HepG2 (cell line): ENCODE measurements at places on chromosomes 7 and 10. TPM values are rescaled to one million over a fixed set of nuclear protein-coding genes. Genes with fewer than 3 reads are reported as not detected.

The DNAJB6 gene
- 53.9 and 72.9 TPM in 2 replicates for total RNA-seq

The HERPUD2 gene
- total RNA-seq, result 10.4 and 10.7 TPM in 2 replicates

The HKDC1 gene
- total RNA-seq, result 5.1 and 12.4 TPM in 2 replicates

The RNF148 gene
- 0.15 and 1.6 TPM in 2 replicates for total RNA-seq

DNA sequence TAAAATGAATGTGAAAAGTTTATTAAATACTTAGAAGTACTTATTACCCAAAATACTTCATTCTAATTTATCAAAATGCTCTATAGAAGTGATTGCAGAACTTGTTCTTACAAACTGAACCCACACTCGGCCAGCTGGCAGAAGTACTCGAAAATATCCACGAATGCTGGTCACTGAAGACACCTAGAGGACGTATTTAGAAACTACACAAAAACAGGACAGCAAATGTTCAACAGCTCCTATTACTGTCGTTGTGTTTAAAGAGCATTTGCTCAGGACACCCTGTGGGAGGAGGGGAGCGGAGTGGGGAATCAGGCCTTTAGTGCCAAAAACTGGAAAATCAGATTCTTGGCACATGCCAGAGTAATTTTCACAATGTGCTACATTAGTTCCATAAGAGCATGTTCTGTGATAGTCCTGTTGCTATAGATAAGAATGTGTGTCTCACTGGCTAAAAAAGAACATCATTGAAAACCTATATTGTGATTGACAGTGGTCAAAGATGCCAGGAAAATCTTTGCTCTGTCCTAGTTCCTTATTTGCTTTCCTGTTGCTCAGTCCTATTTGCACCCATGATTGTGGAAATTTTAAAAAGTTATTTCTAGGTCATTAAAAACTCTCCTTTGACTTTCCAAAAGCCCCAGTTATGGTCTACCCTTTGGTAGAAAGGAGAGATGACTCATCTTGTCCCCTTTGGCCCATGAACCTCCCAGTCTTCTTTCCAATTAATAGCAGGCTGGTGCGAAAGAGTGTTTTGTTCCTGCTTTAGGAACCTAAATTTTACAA lies 49.0 kb upstream of the NRBF2 start:
- H3K27me3 ChIP-seq, result no peaks in the 10 kb centered on the region
- no peak overlapping the region for H3K4me3 ChIP-seq
- no peaks in the 10 kb centered on the region for H3K36me3 ChIP-seq
- DNase-seq, result peak; percentile 62

DNA sequence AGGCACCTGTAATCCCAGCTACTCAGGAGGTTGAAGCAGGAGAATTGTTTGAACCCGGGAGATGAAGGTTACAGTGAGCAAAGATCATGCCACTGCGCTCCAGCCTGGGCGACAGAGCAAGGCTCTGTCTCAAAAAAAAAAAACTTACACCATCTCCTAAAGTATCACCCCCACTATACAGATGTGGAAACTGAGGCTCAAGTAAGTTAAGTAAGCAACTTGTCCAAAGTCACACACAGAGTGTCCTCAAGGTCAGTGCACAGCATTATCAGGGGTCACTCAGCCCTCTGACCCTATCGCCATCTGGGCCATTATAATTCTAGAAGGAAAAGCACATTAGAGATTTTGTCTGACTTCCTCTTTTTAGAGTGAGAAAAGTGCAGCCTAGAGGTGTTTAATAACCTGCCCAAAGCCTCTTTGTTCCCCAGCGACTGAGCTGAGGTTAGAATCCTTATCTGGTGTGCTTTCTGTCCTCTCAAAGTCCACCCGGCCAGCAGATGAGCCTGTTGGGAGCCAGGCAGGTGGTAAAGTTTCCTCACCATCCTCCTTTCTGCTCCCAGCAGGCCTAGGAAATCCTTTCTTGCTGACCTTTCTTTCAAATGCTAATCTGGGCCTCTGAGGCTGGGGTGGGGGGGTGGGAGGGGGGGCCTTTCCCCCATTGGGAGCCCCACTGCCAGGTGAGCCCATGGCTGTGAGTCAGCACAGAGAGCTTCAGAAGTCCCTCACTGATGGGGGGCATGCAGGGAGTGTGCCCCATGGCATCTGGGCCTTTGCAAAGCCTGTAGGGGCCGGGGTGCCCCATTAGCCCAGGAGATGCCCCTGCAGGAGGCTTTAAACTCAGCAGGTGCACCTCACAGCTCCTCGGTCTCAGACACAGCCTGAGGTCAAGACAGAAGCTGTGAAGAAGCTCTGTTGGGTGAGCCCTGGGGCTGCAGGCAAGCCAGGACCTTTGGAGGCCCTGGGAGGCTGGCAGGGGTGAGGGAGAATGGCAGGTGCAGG lies 12.0 kb upstream of the KCNMA1 start:
- no peaks in the 10 kb centered on the region for H3K36me3 ChIP-seq
- no peak overlapping the region for H3K4me3 ChIP-seq
- DNase-seq, result peak; percentile 16
- H3K4me1 ChIP-seq, result peaks cover 7% of the 10 kb centered on the region
- H3K27me3 ChIP-seq, result no peaks in the 10 kb centered on the region

GRCh38 chr7:30330134-30331111 lies 46.0 kb downstream of the ZNRF2 start:
- no peaks in the 10 kb centered on the region for H3K27me3 ChIP-seq
- no peak for DNase-seq
- H3K4me1 ChIP-seq, result peaks cover 14% of the 10 kb centered on the region
- H3K27ac ChIP-seq, result no peak overlapping the region
- H3K36me3 ChIP-seq, result no peaks in the 10 kb centered on the region
- no peak overlapping the region for H3K4me3 ChIP-seq

DNA sequence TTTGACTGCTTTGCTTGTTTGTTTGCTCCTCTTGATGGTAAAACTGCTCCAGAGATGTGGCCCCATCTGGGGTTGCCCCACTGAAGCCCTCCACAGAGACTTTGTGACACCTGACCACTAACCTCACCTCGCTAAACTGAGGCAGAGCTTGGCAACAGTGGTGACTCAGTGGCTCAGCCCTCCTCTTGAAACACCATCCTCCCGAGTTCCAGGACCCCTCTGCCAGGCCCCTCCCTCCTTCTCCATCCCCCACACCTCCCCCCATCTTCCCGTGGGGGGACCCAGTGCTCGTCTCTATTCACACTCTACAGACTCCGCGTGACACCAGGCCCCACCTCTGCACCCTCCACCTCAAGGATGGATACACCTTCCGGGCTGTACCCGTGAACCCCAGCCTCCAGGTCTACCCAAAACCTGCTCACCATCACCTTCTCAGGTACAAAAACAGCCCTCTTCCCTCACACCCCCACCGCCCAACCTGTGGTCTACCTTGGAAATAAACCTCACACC lies 19.0 kb upstream of the RET start:
- H3K4me3 ChIP-seq, result no peak overlapping the region
- peaks cover 17% of the 10 kb centered on the region for H3K4me1 ChIP-seq
- DNase-seq, result no peak
- H3K36me3 ChIP-seq, result no peaks in the 10 kb centered on the region
- peaks cover 22% of the 10 kb centered on the region; the same call in 2 of the 3 replicates for H3K27me3 ChIP-seq
- no peak overlapping the region for H3K27ac ChIP-seq

DNA sequence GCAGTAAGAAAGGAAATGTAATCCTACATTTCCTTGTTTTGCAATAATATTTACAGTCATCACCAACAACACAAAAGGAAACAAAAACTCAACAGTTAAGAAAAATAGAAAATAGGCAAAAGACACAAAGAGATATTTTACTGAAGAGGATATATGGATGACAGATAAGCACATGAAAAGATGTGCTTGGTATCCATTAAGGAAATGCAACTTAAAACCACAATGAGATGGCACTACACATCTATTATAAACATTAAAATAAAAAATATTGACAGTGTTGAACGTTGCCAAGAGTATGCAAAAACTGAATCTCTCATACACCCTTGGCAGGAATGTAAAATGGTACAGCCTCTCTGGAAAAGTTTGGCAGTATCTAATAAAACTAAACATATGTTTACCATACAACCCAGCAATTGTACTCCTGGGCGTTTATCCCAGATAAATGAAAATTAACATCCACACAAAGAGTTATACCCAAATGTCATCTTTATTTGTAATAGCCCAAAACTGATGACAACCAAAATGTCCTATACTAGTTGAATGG lies 5.4 kb downstream of the CEP41 start:
- no peaks in the 10 kb centered on the region for H3K27me3 ChIP-seq
- no peak overlapping the region for H3K4me3 ChIP-seq
- H3K4me1 ChIP-seq, result peaks cover 12% of the 10 kb centered on the region
- H3K36me3 ChIP-seq, result no peaks in the 10 kb centered on the region
- no peak for DNase-seq
- no peak overlapping the region for H3K27ac ChIP-seq

DNA sequence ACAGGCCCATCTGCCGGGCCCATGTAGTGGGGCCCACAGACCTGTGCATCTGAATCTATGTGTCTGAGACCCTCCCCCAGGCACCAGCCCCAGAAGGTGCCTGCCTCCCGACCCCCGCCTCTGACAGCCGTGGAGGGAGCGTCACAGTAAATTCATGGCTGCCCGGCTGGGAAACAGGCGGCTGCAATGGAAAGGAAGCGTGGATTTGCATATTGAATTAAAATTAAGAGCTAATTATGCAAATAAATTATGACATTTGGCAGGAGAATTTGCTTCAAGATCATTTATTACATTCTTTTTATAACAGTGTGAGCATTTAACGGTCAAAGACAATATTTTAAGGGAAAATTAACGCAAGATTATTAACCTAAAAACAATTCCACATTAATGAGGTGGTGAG lies 92.3 kb downstream of the HIF1AN start:
- no peak overlapping the region for H3K27ac ChIP-seq
- H3K4me1 ChIP-seq, result no peaks in the 10 kb centered on the region
- H3K27me3 ChIP-seq, result peaks cover 9% of the 10 kb centered on the region
- H3K4me3 ChIP-seq, result no peak overlapping the region
- no peak for DNase-seq

GRCh38 chr7:42180806-42181205 lies 56.2 kb downstream of the GLI3 start:
- H3K27me3 ChIP-seq, result 0 out of 2 replicates have a peak, but pooled peaks cover 1% of the 10 kb centered on the region
- no peaks in the 10 kb centered on the region for H3K36me3 ChIP-seq
- DNase-seq, result no peak
- H3K4me3 ChIP-seq, result no peak overlapping the region
- H3K27ac ChIP-seq, result no peak overlapping the region

DNA sequence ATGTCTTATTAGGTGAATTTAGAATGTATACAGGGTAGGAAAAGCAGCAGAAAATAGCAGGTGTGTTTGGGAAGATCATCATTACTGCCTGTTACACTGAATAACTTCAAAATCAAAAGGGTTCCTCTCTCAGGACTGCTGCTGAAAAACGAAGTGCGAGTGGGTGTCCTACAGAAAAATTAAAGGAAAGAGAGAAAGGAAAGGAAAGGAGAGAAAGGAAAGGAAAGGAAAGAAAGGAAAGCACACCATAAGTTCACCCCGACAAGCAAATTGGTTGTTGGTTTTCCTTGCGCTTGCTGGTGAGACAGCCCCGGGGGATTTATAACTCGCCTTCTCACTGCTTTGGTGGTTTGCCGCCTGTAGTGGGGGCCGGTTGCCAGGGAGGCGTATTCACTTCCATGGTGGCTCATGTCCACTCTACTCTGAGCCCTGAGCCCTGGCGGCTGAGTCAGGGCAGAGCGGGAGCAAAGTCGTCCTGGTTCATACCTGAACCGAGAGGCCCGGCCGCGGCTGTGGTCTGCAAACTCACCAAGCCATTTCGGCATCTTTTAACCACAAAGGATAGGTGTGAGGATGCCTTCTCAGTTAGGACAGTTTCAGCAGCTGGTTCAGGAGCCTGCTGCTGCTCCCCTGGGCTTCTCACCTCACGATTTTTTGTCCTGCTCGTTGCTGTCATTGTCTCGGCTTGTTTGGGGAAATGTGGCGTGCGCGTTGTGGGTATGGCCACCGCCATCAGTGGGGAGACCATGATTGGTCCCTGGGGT lies 26.1 kb downstream of the INPP5A start:
- no peaks in the 10 kb centered on the region for H3K36me3 ChIP-seq
- DNase-seq, result no peak
- H3K27me3 ChIP-seq, result no peaks in the 10 kb centered on the region
- no peak overlapping the region for H3K4me3 ChIP-seq
- H3K27ac ChIP-seq, result no peak overlapping the region

GRCh38 chr7:50717181-50717580 lies 65.5 kb downstream of the GRB10 start:
- no peak for DNase-seq
- no peak overlapping the region for H3K27ac ChIP-seq
- H3K27me3 ChIP-seq, result no peaks in the 10 kb centered on the region
- H3K4me1 ChIP-seq, result peaks cover 24% of the 10 kb centered on the region

DNA sequence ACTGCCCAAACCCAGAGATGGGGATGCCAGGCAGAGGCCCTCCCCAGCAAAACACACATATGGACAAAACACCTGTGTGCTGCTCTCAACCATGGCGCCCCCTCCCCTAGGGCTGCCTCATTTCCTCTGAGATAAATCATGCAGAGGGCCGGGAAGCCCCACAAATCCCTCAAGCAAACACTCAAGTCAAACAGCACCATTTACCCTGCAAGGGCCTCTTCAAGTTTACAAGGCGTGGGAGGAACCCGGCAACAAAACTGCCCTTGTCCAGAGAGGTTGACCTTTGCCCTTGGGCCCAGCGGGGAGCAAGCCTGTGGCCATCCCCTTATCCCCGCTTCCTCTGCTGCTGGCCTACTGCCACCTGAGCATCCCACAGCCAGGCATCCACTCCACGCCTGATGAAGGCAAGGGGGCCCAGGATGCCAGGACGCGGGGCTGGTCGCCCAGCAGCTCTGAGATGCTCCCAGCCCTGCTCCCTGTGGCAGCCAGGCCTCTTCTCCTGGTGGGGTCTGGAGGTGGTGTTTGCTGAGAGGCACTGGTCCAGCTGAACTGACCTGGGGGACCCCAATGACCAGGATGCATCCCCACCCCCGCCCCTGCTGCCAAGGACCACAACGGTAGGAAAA lies 77.4 kb downstream of the DLG5 start:
- peak; percentile 99 for DNase-seq
- no peak overlapping the region for H3K4me3 ChIP-seq
- H3K27ac ChIP-seq, result peak overlapping the region; percentile 68
- H3K4me1 ChIP-seq, result peaks cover 81% of the 10 kb centered on the region
- peaks cover 42% of the 10 kb centered on the region for H3K36me3 ChIP-seq

GRCh38 chr10:128833671-128834070 lies 633.4 kb upstream of the MGMT start:
- no peak overlapping the region for H3K4me3 ChIP-seq
- no peaks in the 10 kb centered on the region for H3K4me1 ChIP-seq
- no peak overlapping the region for H3K27ac ChIP-seq

DNA sequence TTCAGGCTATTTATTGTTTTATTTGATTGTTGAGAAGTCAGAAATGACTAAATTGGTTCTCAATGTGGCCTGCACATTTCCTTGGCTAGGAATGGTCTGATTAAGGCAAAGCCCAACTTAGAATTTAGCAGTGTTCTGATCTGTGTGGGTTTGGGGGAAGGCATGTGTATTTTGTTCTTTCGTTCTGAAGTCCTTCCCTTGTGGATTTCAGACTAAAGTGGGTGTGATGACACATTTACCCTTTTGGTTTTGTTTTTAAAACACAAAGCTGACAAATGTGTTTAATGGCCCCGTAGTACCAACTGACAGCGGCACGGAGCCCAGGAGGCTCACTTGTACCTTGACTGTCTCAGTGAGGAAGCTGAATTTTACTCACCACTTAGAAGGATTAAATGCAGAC lies 452.3 kb upstream of the GALNT17 start:
- no peaks in the 10 kb centered on the region for H3K4me1 ChIP-seq
- no peaks in the 10 kb centered on the region for H3K27me3 ChIP-seq
- no peaks in the 10 kb centered on the region for H3K36me3 ChIP-seq
- no peak overlapping the region for H3K27ac ChIP-seq
- no peak overlapping the region for H3K4me3 ChIP-seq
